CD4-positive, alpha-beta T cell treated with Interleukin-4 for 1 hour (primary cell): ENCODE measurements at places on chromosomes 13 and 19.

DNA sequence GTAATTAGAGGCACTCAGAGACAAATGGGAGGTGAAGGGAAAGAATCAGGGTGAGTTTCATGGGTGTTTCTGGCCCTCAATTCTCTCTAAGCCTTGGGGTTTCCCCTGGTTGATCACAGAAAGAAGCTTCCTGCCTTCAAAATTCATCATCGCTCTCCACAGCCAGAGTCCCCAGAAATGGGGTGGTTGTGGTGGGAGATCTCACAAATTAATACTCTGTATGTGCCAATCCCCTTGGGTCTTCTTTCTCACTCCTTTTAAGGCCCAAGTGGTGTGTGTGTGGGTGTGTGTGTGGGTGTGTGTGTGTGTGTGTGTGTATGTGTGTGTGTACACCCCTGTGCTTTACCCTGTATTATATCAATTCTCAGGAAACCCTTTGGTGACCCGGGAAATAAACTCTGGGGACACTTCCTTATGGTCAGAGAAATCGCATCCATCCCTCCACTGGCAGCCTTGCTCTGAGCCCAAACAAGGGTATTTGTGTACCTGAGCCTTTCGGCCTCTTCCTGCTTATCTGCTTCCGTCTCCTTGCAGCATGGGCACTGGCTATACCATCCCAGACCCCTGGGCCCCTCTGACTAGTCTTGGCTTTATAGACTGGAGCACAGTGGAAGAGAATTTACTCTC, 2.8 kb upstream of the FCGBP start:
- DNase-seq = peak; percentile 79

DNA sequence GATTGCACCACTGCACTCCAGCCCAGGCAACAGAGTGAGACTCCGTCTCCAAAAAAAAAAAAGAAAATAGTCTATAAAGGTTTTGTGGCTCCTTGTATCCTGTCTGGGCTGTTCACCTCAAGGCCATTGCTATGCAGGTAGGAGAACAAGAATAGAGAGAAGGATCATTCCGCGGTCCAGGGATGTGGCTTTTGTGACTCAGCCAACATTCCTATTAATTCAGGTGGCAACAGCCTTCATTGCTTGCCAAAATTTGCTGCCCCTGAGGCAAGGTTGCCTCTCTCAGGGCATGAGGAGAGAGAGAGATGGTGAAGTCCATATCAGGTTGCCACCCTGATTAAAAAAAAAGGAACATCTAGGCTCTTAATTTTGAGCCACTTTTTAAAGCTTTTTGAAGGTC, 8.0 kb downstream of the ZNF551 start:
- no peak for DNase-seq

GRCh38 chr19:50703915-50704796, 15.4 kb downstream of the SHANK1 start:
- no peak for DNase-seq

DNA sequence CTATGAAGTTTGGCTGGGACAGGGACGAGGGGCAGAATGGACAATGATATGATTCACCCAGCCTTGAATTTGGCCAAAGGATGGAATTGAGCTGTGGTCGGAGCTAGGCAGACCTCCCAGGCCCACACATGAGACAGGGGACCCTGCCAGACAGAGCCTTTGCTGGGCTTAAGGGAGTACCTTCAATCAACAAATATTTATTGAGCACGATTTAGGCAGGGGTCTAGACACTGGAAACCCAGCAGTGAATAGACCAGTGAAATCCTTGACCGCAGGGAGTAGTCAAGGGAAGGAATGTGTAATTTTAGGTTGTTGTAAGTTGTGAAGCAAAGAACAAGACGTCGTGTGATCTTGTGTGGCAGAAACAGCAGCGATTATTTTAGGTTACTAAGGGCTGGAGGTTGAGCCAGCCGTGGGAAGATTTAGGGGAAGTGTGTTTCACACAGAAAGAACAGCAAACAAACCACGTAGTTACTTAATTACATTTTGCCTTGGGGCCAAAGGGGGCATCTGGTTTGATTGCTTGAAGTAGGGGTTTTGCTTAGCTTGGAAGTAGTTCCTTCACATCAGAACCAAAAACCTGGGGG, 16.9 kb upstream of the AP1M2 start:
- DNase-seq = peak; percentile 75

- DNase-seq = no peak
These were observed 88.7 kb downstream of the EDNRB start for GRCh38 chr13:77829963-77830362.

DNA sequence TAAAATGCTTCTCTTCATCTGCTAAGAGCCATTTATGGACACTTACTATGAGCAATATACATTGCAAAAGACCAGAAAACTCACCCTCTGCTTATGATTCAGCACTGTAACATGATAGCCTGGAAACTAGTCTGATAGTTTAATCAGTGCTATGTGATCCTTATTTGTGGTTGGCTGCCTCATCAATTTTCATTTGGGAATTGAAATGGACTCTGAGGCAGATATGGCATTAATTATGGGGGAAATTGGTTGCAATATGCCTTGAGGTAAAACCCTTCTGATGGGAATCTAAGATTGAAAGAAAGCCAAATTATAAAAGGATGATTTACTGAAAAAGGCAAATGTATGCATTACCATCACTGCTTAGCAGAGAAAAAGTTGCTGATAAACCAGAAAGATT, 33.5 kb downstream of the FAM216B start:
- no peak for DNase-seq

DNA sequence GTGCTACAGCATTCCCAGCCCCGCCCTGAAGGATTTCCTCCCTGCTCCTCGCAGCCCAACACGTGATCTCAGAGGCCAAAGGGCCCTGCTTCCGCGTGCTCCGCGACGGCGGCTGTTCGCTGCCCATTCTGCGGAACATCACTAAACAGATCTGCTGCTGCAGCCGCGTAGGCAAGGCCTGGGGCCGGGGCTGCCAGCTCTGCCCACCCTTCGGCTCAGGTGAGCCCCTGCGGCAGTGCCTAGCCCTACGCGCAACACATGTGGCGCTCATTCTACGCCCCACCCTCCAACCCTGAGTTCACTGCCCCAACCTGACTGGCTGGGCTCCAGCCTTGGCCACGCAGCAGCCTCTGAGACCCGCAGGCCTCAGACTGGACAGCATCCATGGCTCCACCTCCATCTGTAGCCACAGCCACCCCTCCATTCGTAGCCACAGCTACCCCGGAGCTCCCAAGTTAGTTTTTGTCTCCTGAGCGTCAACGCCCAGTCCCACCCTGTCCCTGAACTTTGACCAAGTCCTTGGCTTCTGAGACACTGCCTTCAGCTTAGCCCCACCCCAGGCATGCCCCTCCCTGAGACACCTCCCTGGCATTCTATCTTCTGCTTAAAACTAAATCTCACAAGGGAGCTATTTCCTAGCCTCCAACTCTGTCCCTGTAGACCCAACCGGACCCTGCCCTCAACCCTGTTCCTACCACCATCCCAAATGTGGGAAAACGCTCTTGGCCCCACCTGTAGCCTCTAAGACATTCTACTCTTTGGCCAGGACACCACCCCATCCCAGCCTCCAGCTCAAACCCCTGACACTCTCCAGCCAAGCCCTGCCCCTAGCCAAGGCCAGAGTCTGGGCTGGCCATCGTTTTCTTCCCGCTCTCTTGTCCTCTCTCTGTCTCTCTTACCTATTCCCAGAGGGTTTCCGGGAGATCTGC, 6.4 kb downstream of the LTBP4 start:
- no peak for DNase-seq

- no peak for DNase-seq
These were observed 147.3 kb downstream of the KCNRG start for GRCh38 chr13:50162567-50162966.

DNA sequence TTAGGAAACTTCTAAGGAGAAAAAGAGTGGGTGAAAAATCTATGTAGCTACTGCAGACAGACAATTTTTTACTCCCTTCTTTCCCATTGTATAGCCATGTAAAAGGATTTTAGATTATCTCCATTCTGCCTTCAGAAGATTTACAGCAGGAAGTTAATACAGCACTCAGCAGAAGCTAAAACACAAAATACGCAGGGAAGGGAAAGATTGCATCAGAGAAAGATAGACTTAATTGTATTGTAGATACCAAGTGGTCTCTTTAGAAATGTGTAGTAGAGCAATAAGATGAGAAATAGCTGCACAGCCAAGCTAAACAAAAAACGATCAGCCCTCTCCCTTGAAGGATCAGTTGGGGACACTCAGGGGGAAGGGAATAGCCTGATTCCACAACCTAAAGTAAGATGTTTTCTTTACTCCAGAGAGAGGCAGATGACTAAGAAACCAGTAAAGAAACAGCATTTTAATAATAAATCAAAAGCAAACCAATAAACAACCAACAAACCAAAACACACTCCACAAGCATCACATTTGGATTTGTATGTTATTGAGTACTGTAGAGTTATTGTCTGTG, 236.7 kb upstream of the SLITRK1 start:
- no peak for DNase-seq
